ENCODE measurements at places on chromosomes 5 and 9.

GRCh38 chr5:163535290-163535689, 29.9 kb downstream of the MAT2B start:
- no peak for DNase-seq

GRCh38 chr9:131633491-131634031, 88.2 kb downstream of the PRRT1B start:
- no peak for DNase-seq

DNA sequence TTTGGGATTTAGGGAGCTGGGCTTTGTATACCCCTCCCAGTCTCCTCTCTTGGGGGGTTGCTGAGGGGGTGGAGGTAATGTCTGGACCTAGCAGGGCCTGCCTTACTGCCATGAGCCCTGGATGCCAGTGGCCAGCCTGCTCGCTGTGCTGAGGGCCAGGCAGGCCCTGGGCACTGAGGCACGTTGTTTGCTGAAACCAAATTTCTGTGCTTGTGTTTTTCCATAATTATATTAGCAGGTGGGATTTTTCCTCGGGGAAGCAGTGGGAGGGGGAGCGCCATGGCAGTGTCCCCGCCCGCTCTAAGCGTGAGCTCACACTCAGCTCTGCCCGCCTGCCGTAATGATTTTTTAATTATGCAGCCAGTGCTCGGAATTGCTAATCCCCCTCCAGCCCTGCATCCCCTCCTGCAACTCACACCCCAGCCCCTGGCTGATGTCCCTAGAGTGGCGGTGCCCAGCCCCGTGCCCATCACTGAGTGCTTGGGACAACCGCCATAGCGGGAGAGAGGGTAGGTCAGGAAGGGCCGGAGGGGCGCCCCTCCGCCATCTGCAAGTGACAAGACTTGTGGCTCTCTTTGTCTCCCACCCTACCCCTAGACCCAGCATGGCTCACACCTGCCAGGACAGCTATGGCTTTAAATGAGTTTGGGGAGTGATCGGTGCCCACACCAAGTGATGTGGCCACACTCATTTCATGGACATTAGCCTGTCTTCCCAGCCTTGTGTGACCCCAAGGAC, 20.9 kb downstream of the CXXC5 start:
- DNase-seq: no peak

DNA sequence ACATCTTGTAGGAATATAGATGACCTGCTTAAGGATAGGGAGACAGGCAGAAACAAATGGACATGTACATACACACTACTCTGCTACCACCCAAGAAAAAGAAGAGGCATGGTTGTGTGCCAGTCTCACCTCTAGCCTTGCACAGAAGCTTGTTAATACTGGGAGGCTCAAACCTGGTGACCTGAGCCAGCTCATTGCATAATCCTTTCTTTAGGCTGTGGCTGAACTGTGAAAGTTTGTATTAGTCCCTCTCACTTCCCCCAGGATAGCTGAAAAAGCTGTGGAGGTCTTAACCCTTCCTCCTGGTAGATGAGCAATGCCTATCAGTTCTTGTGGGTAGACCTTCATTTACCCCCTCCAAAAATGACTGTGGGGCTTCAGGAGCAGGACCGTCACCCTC, 28.7 kb downstream of the TPD52L3 start:
- no peak for DNase-seq

DNA sequence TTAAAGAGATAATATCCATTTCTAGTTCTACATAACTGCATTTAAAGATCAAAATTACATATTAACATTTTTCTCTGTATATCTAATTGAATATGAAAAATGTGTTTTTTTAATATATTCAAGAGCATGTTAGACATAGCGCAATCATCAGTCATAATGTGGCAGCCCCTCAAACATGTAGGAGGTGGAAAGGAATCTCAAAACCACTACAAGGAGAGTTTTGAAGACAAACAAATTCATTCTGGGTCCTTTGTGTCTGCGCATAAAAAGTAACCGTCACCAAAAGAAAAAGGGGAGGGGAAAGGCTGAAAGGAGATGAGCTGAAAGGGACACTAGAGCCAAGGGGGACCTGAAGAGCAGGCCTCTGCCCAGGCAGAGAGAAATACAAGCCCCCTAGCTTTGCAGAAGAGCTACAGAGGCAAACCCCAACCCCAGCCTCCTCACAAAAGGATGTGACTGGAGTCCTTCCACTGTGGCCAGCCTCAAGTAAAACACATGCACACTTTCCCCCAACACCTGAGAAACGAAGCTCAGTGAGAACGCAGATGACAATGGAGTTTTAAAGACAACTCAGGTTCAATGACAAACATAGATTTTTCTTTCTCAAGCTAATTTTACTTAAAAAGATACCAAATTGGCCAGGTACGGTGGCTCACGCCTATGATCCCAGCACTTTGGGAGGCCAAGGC, 62.0 kb downstream of the MAPKAP1 start:
- DNase-seq: no peak

DNA sequence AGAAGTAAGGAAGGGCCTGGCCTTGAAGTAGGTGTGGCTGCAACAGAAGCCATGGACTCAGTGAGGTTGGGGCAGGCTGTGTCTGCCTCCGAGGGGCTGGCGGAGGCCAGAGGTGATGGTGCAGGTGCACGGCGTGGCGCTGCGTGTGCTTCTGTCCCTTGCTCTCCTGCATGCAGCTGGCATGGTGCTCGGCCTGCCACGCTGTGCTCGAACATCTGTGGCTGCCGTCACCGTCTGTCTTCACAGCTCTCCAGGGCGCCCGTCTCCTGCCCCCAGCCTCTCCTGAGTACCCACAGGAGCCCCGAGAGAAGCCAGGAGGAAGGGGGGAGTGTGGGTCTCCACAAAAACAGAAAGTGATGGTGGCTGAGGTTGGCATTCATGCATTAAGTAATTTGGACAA, 193.7 kb downstream of the CACNA1B start:
- DNase-seq: no peak

- DNase-seq: no peak
These were observed 18.3 kb upstream of the MLLT3 start for GRCh38 chr9:20640331-20641187.

DNA sequence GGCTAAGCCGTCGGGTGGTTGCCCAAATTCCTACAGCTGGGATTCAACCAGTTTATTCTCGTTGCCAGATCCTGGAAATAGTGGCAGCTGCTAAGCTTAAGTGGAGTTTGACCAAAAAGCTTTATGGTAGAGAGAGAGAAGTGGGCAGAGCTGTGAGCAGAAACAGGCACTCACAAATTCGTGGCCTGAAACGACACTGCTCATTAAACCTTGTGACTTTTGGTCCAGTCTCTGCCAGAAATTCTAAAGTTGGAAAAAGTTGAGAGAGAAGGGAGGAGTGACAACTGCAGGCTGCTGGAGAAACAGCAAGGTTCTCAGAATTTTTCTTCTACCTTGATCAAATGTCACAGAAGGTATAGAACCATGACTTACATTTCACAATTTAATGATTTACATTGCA, 131.5 kb downstream of the MTX3 start:
- DNase-seq: no peak

DNA sequence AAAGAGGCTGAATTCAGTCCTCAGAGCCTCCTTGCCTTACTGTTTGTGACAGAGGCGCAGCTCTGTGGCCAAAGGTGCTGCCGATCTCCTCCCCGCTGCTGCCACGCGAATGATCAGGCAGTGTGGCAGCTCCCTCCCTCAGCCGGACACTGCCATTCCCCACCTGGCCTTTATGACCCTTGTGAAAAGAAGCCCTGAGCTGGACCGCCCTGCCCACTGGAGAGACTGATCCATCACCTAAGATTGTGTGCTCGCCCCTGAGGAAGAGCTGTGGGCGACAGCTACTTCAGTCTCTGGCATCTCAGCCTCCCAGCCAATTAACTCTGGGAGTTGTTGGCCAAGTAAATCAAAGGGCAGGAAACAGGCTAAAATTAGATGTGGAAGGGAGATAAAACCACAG, 90.9 kb downstream of the CARTPT start:
- DNase-seq: no peak

DNA sequence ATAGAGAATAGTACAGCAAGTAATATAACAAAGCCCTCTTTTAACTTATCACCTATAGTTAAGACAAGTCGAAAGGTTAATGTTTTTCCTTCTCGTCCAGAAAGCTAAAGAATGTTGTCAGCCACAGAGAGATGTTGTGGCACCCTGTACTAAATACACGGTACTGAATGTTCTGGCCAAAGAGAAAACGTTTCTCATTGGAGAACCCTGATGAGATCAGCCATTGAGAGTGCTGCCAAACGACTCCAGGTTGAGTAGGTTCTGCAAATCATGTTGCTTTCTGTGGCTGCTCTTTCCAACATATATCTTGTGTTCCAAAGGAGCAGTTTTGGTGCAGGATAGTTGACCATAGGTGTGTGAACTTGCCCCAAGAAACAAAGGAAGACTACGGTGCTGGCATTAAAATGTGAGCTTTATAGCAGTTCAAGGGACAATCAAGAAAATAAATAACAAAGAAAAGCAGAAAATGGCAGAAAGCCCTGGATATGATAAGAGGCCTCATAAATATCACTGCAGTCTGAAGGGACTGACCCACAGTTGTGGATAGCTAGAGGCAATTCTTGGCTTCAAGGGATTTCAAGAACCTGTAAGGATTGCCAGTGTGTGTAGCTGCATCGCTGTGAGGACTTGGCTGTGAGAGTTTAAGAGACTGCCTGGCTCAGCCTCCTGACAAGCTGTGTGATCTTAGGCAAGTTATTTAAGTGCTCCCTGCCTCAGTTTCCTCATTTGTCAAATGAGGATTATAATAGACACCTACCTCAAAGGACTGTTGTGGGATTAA, 102.7 kb downstream of the ARHGEF28 start:
- DNase-seq: no peak

Measured in SIG-M5 (cell line).